ENCODE measurements at places on chromosomes 12 and 14.

GRCh38 chr12:113812411-113813228 is 153.5 kb downstream of the RBM19 start:
- peaks cover 11% of the 10 kb centered on the region for H3K4me1 ChIP-seq
- no peak overlapping the region for H3K27ac ChIP-seq
- no peaks in the 10 kb centered on the region for H3K36me3 ChIP-seq
- H3K27me3 ChIP-seq = no peaks in the 10 kb centered on the region
- no peak for DNase-seq

DNA sequence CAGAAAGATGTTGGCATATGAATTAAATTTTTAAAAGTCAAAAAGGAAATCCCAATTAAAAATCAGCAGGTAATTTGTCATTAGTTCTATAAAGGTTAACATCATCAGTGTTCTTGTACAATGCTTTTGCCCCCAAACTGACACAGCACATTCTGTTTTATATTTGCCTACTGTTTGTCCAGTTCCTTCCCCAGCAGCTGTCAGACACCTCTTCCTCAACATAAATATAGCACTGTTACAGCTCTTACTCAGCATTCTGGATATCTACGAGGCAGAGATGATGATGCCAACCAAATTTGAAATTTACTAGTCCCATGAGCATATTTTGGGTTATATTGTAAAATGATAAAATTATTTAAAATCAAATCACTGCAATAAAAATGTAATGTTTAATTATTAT is 124.6 kb downstream of the SINHCAF start:
- no peak overlapping the region for H3K27ac ChIP-seq
- DNase-seq = no peak
- no peak overlapping the region for H3K4me3 ChIP-seq
- H3K36me3 ChIP-seq = no peaks in the 10 kb centered on the region
- no peaks in the 10 kb centered on the region for H3K27me3 ChIP-seq
- peaks cover 7% of the 10 kb centered on the region for H3K4me1 ChIP-seq

DNA sequence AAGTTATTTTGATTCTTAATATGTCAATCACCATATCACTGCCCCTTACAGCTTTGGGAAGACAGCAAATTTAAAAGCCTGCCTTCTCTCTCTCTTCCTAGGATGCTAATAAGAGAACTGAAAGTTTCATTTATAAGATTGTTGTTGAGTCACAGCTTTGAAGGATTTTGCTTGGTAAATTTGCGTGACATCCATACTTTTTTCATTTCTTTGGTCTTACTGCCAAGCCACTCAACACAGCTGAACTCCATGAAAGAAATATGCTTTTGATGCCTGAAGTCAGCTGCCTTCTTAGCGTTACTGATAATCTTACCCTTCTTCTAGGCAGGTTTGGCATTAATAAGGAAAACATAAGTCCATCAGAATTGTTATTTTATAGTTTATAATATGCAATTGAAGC is 155.0 kb downstream of the CRADD start:
- H3K4me1 ChIP-seq = no peaks in the 10 kb centered on the region
- no peak for DNase-seq
- no peaks in the 10 kb centered on the region for H3K36me3 ChIP-seq
- no peak overlapping the region for H3K27ac ChIP-seq
- no peak overlapping the region for H3K4me3 ChIP-seq

DNA sequence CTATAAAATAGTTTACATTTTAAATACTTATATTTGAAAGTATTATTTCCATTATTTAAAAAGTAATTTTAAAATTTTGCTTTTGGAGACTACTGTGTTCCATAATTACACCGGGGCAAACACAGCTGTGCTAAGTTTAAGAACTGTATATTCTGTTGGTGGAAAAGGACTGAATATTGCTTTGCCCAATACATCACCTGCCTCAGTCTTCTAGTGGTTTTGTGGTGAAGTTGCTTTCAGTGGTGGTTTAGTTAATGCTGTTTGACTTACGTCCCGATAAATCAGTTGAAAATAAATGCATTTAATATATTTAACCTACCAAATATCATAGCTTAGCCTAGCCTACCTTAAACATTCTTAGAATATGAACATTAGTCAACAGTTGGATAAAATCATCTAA is 23.4 kb downstream of the FBXO34 start:
- H3K27me3 ChIP-seq = no peaks in the 10 kb centered on the region
- no peak overlapping the region for H3K27ac ChIP-seq
- H3K4me1 ChIP-seq = no peaks in the 10 kb centered on the region
- no peaks in the 10 kb centered on the region for H3K36me3 ChIP-seq
- DNase-seq = no peak

DNA sequence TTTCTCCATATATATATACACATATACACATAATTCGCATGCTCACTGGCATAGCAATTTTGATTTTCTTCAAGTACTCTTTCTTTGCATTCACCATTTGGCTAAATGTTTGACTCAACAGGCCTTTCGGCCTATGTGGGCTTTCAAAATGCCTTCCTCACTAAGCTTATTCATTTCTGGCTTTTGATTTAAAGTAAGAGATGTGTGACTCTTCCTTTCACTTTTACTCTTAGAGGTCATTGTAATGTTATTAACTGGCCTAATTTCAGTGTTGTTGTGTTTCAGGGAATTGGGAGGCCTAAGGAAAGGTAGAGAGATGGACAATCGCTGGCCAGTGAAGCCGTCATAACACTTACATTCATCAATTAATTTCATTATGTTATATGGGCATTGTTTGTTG is 14.5 kb upstream of the KLRD1 start:
- no peaks in the 10 kb centered on the region for H3K27me3 ChIP-seq
- H3K4me1 ChIP-seq = no peaks in the 10 kb centered on the region
- no peaks in the 10 kb centered on the region for H3K36me3 ChIP-seq

GRCh38 chr12:117209626-117210025 is 19.4 kb upstream of the FBXO21 start:
- no peak for DNase-seq
- H3K4me1 ChIP-seq = peaks cover 9% of the 10 kb centered on the region
- no peak overlapping the region for H3K27ac ChIP-seq
- H3K36me3 ChIP-seq = no peaks in the 10 kb centered on the region

GRCh38 chr14:35286003-35286600 is 6.1 kb upstream of the PSMA6 start:
- no peaks in the 10 kb centered on the region for H3K36me3 ChIP-seq
- no peaks in the 10 kb centered on the region for H3K4me1 ChIP-seq
- no peak overlapping the region for H3K27ac ChIP-seq
- DNase-seq = no peak

DNA sequence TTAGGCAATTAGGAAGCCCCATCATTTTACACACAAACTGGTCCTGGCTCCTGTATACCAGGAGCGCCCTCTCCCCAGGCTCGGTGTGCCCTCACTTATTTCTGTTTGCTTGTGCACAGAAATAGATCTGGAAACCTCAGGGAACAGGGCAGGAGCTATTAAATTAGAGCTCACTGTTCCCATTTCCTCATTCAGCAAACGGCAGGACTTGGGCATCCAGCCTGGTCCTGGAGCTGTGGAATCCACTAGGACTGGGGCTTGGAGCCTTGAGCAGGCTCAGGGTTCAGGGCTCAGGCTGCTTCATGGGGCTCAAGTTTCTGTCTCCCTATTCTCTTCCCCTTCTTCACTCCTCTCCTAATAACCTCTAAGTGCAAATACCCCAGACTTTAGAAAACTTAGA is 91.3 kb downstream of the VCPKMT start:
- no peak overlapping the region for H3K4me3 ChIP-seq
- no peaks in the 10 kb centered on the region for H3K27me3 ChIP-seq
- no peaks in the 10 kb centered on the region for H3K36me3 ChIP-seq
- no peak for DNase-seq
- H3K27ac ChIP-seq = no peak overlapping the region

DNA sequence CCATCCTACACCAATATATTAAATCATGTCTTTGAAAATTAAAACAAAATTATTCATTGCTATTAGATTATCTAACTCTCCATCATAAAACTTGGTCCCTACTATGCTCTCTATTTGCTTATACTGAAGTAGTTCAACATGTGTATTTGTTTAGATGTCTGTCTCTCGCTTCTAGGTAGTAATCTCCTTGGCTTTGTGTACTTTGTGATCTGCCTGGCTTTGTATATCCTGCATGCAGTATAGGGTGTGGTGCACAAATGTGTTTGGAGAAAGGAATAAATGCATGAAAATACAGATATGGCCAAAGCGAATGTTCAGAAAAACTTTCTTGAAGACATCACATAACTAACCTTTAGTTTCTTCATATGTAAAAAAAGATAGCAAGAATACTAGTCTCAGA is 246.6 kb upstream of the LRFN5 start:
- no peaks in the 10 kb centered on the region for H3K4me1 ChIP-seq
- H3K36me3 ChIP-seq = no peaks in the 10 kb centered on the region
- H3K27me3 ChIP-seq = no peaks in the 10 kb centered on the region
- no peak overlapping the region for H3K4me3 ChIP-seq
- DNase-seq = no peak
- H3K27ac ChIP-seq = no peak overlapping the region

DNA sequence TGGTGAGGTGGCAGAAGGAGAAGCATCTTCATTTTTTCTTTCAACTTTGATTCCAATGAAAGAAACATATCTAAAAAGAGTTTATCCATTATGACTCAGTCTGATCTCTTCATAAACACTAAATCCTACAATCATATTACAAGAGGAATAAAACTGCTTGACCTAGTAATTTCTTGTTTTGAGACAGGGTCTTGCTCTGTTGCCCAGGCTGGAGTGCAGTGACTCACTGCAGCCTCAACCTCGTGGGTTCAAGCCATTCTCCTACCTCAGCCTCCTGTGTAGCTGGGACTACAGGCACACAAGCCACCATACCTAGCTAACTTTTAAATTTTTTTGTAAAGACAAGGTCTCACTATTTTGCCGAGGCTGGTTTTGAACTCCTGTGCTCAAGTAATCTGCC is 147.2 kb downstream of the NDUFA12 start:
- no peak overlapping the region for H3K27ac ChIP-seq
- H3K27me3 ChIP-seq = no peaks in the 10 kb centered on the region
- no peaks in the 10 kb centered on the region for H3K36me3 ChIP-seq
- H3K4me1 ChIP-seq = no peaks in the 10 kb centered on the region

DNA sequence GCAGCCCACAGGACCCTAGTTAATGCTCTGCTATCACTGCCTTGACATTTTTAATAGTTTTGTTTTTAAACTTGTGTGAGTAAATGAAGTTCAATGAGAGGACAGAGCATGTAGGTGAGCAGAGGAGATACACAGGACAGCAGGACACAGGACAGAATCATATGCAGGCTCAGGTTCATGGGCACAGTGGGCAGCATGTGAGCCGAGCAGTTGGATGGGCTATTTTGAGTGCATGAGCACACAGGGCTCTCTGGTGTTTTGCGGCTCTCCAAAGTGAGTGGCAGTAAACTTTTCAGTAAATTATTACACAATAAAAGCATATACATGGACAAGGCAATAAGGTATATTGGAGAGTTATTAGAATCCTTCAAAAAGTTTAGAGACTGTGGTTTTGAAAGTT is 189.7 kb upstream of the OR4E1 start:
- peaks cover 37% of the 10 kb centered on the region for H3K27me3 ChIP-seq
- no peaks in the 10 kb centered on the region for H3K4me1 ChIP-seq
- no peak overlapping the region for H3K27ac ChIP-seq
- DNase-seq = no peak
- no peak overlapping the region for H3K4me3 ChIP-seq
- no peaks in the 10 kb centered on the region for H3K36me3 ChIP-seq

DNA sequence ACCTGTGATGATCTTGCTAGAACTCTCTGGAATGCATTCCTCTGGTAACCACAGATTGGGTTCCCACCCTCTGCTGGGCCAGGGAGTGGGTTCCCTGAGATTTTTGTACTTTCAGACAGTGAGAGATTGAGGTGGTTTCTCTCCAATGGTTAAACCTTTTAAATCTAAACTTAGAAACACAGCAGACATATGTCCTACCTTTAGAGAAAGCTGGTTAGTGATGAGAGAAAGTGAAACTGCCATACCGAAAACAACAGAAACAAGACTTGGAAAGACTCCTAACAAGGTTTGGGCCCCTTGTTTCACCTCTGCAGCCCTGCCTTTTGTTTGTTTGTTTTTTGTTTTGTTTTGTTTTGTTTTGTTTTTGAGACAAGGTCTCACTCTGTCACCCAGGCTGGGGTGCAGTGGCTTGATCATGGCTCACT is 9.7 kb upstream of the SGPP1 start:
- DNase-seq = no peak
- H3K4me3 ChIP-seq = no peak overlapping the region
- no peaks in the 10 kb centered on the region for H3K36me3 ChIP-seq
- H3K4me1 ChIP-seq = no peaks in the 10 kb centered on the region

DNA sequence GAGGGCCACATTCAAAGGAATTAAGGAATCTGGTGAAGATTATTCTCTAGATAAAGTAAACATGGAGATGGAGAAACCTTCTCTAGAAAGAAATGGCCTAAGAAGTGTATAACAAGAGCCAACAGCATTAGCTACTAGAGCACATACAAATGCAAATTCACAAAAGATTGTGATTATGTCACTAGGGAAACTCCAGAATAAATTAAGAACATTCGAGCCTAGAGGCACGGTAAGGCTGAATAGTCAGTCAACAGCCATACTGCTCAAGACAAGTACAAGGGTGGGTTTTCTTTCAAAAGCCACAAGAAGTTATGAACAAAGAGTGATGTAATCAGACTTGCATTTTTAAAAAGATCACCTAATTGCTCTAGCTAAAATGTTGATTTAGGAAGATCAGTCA is 25.4 kb downstream of the PPP4R3A start:
- H3K27me3 ChIP-seq = no peaks in the 10 kb centered on the region
- no peaks in the 10 kb centered on the region for H3K4me1 ChIP-seq
- no peak for DNase-seq
- peaks cover 33% of the 10 kb centered on the region for H3K36me3 ChIP-seq
- H3K27ac ChIP-seq = no peak overlapping the region
- H3K4me3 ChIP-seq = no peak overlapping the region

DNA sequence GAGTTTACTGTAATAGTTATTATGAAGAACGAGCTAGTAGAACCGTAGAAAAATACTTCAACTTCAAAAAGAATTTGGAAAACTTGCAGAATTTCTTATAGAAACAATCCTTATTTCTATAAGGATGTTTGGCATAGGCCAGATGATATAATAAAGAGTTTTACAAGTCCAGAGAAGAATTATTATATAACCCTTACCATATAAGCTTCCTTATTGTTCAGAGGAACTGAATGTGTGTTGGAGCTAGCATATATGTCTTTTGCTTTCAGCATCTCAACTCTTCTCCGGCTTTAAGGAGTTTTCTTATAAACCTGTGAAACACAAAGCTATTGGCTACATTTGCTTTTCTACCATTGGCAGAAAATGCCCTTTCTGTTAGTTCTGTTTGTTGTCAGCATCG is 178.0 kb upstream of the E2F7 start:
- DNase-seq = no peak
- peaks cover 10% of the 10 kb centered on the region for H3K4me1 ChIP-seq
- no peaks in the 10 kb centered on the region for H3K27me3 ChIP-seq

GRCh38 chr12:124046456-124046740 is 73.4 kb downstream of the ZNF664 start:
- no peak overlapping the region for H3K4me3 ChIP-seq
- H3K27ac ChIP-seq = no peak overlapping the region
- H3K4me1 ChIP-seq = peaks cover 26% of the 10 kb centered on the region
- no peak for DNase-seq
- peaks cover 4% of the 10 kb centered on the region for H3K36me3 ChIP-seq

All from neural progenitor cell (in vitro differentiated cells).